Mesenteric fat pad (tissue), 1 donor: ENCODE measurements at places on chromosomes 12 and 14.
A peak's percentile ranks its signal among the peaks of the same experiment; 100 is the strongest.

- DNase-seq = peak; percentile 77
These were observed 179.1 kb downstream of the KIF26A start for GRCh38 chr14:104317492-104317805.

DNA sequence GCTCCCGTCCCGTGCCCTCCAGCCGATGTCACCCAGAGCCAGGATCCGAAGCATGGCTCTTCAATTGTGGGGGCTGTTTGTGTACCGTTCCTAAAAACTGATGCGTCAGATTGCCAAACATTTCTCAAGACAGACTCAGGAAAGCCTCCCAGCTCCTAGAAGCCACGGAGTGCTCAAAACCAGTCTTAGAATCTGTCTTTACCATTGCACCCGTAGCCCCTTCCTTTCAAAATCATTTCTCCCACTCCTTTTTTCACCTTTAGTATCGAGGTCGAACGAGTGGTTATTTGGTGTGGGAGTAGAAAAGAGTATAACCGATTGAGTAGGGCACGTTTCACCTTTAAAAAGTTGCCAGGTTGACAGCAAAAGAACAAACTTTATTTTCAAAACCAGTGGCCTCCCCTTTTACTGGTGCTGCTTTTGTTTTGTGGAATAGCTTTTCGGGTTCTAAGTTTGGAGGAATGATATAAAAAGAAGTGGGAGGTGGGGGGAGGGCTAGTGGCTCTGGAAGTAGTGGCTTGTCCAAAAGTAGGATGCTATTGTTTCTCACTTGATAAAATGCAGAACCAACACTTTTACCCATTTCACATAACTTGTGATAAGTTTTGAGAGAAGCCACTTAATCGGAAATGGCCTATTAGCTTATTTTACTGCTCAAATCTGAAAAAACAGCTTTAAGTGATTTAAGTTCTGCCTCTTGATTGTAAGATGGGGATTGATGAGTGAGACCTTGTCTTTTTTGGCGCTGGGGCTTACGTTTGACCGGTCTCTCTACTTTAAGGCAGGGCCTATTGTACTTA lies 803 bp downstream of the STK38L start:
- DNase-seq = no peak

DNA sequence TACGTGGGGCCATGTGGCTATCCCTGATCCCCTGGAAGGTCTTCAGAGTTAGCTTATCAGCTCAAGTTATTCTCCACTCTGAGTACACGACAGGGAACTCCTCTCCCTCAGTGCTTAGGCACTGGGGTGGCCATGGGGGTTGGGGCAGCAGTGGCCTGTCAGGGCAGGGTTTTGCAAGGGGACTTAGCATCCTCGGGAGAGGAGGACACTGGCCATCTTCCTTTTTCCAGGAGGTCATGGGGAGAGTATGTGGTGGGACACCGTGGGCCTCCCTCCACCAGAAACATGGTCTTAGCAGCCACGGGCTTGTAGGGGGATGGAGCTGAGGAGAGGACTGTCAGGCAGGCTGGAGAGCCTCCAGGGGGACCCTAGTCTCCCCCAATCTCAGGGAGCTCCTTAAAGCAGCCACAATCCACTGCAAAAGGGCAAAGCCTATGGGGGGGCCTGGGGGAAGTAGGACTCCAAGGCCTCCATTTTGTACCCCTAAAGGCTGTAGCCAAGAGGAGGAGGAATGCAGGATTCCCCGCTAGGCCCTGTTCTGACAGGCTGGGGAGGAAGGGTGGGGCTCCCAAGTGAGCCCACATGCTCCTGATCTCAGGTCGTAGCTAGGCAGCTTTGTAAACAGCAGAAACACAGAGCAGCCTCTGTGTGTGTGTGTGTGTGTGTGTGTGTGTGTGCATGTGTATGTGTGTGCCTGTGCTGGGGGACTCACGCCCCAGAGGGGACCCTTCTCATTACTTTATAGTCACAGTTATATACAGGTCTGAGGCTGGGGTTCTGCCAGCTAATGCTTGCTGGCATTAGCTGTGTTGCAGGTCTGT lies 36.6 kb downstream of the KRT80 start:
- DNase-seq = no peak

DNA sequence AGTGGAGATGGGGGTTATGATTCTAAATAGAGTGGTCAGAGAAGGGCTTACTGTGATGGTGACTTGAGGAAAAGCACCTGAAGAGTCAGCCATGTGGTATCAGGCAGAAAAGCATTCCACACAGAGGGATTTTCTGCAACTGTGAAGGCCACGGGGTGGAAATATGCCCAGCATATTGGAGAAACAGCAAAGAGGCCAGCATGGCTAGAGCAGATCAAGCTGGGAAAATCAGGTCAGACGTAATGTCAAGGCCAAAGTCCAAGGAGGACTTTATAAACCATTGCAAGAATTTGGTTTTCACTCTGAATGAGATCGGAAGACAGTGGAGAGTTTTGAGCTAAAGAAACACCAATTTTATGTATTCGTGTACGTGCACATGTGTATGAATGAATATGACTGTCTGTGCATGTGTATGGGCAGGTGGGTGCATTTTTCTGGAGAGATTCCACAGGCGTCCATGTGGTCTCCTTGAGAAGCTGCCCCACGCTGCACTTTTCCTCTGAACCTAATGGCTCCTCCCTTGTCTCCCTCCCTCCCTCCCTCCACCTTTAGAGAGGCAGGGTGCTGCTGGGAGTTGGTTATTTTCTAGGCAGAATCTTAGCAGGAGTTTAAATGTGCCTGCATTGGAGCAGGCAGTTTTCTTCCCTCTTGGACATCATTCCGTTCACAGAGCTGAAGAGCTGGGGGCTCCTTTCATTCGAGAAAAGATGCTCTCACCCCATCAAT lies 97.4 kb upstream of the PPP4R3A start:
- DNase-seq = no peak

DNA sequence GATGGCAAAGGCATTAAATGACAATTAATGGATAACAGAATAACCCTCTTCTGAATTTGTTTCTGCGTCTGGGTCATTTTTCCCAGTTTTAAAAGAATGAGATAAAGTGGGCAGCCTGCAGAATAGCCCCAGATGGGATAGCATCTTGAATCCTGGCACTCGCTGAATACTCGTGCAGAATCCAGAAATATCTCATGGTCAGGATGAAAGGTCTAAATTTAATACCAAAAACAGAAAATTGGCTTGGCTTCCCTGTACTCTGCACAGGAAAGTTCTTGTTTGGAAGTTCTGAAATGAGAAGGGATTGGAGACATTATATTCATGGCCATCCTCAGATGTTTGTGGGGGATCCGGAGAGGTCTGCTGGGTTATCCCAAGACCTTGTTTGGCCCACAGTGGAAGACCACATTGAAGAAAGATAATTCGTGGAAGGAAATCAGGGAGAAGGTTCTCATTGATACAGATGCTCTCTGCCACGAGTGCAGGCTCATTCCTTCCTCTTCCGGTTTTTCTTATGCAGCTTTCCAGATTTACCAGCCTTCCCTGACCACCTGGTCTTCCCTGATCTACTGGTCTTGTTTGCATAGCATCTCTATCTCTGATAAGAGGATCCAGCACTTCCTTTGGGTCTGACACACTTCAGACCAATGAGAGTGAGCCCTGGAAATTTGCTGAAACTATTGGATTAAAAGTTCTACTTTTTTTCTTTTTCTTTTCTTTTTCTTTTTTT lies 6.0 kb upstream of the IFT81 start:
- DNase-seq = no peak

- DNase-seq = no peak
These were observed 346.3 kb downstream of the ETNK1 start for GRCh38 chr12:22971247-22971646.

GRCh38 chr12:26156201-26156871 lies 31.5 kb upstream of the BHLHE41 start:
- no peak for DNase-seq

GRCh38 chr12:87943023-87943422 lies 86.2 kb downstream of the C12orf50 start:
- DNase-seq = no peak

DNA sequence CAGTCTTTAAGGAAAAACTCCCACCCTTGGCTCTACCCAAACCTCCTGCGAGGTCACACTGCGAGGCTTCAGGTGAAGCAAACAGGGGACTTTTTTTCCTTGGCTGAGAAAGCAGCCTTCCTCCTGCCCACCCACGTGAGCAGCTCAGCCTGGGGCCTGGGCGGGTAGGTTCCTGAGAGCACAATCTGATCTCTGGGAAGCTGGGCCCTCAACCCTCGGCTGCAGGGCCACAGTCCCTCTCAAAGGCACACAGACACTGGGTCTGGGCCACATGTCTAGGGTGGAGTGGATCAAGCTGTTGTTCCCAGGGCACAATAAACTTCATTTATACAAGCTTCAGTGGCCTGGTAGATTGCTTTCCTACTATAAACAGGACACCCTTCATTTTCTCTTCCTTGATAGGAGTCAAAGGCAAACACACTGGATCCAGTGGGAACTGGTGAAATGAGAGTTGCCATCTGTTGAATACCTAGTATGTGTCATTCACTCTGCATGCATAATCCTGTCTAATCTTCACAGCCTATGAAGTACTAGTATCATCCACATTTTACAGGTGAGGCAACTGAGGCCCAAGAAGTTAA lies 41.3 kb upstream of the PNMA1 start:
- DNase-seq = no peak

- no peak for DNase-seq
These were observed 26.0 kb downstream of the GEMIN2 start for GRCh38 chr14:39140170-39140569.

DNA sequence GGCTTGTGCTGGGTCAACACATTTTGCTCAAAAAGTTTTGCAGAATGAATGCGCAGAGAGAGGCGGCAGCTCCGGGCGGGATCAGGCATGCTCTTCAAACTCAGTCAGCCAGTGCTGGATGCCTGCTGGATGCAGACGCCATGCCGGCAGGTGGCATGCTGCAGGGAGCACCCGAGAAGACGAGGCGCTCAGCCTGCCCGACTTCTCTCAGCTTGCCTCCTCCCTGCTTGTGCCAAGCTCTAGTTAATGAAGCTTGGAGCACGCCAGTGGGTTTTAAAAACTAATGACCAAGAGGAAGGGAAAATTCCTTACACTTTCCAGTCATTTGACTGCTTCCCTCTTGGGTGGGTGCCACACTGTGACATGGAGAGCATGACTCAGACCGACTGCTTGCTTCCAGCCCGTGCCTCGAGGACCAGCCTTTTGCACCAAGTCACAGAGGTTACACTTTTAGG lies 39.8 kb downstream of the SLC24A4 start:
- no peak for DNase-seq

DNA sequence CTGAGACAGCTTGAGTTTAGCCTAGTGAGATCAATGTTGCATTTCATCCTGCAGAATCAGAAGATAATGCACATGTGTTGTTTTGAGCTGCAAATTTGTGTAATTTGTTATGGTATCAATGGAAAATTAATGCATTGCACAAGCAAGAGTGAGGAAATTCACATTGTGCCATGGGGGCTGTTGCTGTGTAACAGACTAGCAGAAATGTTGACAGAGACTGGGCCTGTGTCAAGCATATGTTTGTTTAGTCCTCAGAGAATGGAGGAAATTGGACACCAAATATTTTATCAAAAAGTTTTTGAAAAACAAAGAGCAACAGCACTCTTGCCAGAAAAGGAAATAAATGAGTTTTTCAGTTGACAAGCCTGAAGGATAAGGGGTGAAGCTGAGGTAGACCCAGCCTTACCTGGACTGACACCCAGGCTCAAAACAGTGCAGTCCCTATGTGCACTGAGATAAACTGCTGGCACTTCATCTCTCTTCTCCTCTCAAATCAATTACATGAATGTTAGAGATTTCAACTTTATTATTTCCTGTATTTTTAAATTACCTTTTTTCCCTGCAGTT lies 1150.0 kb downstream of the FSCB start:
- DNase-seq = no peak

GRCh38 chr12:54201001-54201794 lies 12.4 kb upstream of the SMUG1 start:
- DNase-seq = no peak

DNA sequence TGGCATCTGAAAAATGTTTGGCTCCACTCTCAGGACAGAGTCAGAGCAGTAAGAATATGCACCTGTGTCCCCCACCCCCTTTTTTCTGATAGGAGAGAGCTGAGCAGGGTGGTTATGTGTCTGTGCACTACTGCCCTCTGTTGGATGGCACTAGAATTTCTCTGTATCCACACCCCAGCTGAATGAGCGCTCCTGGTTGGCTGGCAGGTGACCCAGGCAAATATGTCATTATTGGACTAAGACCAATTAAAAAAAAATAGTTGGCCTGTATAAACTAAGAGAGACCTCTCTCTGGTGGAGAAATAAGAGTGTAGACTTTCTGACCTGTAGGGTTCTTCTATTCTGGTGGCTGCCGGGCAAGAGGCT lies 107.0 kb downstream of the PTCSC3 start:
- no peak for DNase-seq

DNA sequence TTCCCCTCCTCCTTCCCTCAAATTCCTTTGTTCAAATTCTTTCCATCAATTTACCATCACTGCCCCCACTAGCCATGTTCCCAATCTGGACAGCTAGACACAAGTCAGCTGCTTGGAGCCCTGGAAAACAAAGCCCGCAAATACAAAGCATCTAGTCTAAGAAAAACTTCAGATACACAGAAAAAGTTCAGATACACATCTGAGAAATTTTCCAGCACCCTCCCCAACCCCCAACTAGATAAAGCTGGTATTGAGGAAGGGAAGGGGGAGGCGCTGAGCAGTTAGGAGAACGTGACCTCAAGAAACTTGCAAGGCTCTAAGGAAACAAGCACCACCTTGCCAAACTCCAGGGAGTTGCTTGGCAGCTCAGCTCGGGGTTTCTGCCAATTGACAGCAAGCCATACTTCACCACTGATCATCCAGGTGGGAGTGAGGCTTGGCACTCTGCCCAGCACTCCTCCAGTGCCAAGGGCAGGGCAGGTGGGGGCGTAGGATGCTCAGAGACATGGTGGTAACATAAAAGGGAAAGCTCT lies 5.1 kb upstream of the CNIH1 start:
- DNase-seq = no peak

- DNase-seq = no peak
These were observed 12.3 kb downstream of the CCDC91 start for GRCh38 chr12:28202374-28203130.

GRCh38 chr12:124171231-124171979 lies 123.5 kb upstream of the RFLNA start:
- DNase-seq = no peak

DNA sequence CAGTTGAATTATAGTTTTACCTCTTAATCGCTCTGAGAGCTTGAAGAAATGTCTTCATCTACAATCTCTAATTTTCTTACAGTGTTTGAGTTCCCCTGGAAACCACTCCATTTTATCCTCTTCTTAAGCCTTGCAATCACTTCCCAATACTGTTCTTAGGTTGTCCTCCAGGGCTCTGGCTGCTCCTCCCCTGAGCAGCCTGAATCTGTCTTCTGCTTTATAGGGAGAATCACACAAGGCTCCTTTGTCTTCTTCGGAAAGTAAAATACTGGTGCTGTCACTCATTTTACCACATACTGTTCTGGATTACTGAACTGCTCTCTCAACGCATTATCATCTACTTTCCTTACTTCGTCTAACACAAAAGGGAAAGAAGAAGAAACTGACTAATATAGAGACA lies 133.7 kb downstream of the MDGA2 start:
- DNase-seq = no peak

DNA sequence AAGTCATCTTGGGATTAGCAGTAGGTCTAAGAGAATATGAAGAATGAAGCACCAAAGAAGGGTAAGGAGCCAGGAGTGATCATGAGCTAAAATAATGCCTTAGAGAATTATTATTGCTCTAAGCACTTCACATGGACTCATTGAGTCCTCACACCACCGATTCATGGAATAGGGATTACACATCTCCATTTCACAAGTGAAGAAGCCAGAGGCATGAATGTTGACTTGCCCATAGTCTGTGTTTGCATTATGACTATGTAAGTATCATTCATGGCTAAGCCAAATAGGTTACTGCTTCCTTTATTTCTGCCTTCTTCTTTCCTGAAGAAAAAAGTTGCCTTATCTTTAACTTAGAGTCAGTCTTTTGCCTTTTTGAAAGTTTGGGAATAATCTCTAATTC lies 99.3 kb upstream of the NEDD1 start:
- DNase-seq = no peak
